ENCODE measurements at places on chromosomes 4 and X. TPM values are rescaled to one million over a fixed set of nuclear protein-coding genes. Genes with fewer than 3 reads are reported as not detected.

DNA sequence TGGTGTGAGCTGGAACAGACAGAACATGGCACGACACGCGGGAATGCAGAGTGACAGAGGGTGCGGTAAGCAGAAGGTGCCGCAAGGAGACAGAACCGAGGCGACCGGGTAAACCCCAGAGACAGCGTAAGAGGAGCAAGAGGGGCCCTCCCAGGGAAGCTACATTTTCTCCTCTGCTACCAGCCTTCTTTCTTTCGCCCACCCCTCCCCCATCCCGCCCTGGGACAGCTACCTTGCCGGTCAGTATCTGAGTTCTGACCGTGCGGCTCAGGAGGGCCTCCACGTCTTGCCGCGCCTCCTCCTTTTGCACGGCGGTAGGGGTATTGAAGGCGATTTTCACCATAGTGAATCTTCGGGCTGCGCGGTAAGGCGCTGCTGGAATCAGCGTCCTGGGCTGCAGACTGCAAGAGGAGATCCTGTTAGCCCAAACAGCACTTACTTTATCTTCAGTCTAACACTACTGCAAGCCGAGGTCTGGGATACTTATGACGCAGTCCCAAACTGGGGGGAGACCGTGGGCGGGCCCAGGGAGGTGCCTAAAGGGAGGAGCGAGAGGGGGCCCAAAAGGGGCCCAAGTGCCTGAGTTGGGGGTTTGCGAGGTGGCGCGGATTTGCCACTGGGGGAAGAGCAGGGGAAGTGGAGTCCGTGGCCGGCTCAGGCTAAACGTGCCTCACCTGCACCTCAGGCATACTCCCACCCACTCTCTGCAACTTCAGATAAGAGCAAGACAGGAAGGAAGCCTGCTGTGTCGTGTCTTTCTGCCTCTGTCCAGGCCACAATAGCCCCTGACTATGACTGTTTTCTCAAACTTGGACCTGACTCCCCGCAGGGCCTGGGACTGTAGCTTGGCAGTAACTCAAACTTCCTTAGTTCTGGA lies at the start of gene ITM2A:
Gene ITM2A (minus strand): TSS at position 462 of the 877 bp plus-strand sequence. CDS start 119 bp downstream, at position 343.
- H3K4me3 ChIP-seq, result no peak within 1 kb of the TSS
- H3K36me3 ChIP-seq, result no peaks in the 10 kb centered on the region
- H3K27me3 ChIP-seq, result no peaks in the 10 kb centered on the region

GRCh38 chr4:74768857-74769525 lies 25.3 kb downstream of the BTC start:
- DNase-seq, result no peak
- no peak overlapping the region for H3K4me3 ChIP-seq
- no peaks in the 10 kb centered on the region for H3K27me3 ChIP-seq

DNA sequence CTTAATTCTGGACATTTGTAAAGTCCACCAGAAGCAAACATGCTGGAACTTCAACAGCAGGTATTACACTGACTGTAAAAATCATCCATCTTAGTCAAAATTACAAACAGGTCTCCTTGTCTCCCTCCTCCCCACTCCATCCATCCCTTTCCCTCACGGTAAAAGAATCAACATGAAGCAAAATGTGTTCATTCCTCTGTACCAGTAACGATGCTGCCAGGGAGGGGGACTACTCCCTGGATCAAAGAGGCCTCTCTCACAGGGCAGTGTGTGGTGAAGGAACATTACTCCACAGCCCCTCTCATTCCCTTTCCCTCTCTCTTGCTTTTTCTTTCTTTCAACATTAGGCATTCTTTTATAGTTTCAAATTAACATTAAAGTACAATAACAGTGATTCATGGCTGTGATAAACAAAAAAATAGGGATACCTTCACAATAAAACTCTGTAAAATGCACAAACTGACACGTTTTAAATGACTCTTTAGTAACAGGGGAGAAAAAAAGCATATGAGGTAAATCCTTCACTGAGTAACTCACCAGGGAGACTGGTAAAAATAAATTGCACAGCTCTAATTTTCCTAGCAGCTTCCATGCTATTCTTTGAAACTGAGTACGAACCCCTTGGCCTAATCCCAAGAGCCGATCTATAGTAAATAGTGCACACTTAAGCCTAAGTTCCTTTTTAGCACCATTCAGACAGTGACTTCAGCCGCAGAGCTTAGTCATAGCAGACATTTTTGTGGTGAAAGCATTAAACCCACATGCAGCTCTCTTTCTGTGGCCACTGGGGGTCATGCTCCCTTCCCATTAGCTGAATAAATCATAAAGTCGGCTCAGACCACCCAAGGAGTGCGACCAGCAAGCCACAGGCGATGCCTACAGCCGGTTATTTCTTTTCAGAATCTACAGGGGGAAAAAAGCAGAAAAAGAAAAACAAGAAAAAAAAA lies 215.6 kb upstream of the GYPA start:
- peaks cover 75% of the 10 kb centered on the region for H3K27me3 ChIP-seq
- no peak overlapping the region for H3K4me3 ChIP-seq
- H3K27ac ChIP-seq, result no peak overlapping the region
- H3K36me3 ChIP-seq, result no peaks in the 10 kb centered on the region
- H3K4me1 ChIP-seq, result peaks cover 6% of the 10 kb centered on the region

DNA sequence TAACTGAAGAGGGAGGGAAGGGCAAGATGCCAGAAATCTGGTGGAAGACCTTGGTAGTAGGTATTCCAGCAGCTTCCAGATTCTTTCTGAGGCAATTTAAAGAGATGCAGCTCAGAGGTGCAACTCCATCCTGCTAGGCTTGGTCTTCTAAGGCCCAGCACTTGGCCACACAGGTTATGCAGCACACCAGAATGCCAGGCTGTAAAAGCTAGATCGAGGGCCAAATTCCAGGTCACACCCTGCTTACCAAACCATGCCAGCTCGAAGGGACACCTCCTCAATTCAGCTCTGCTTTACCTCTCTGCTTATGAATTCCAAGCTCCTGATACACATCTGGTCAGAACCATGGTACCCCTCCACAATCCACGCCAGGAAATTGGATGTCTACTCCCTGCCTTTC lies 19.8 kb upstream of the ATXN3L start:
- H3K4me1 ChIP-seq, result peaks cover 3% of the 10 kb centered on the region
- no peak overlapping the region for H3K27ac ChIP-seq
- no peaks in the 10 kb centered on the region for H3K36me3 ChIP-seq
- no peaks in the 10 kb centered on the region for H3K27me3 ChIP-seq
- no peak overlapping the region for H3K4me3 ChIP-seq
- no peak for DNase-seq

- no peak overlapping the region for H3K4me3 ChIP-seq
- no peak overlapping the region for H3K27ac ChIP-seq
- no peaks in the 10 kb centered on the region for H3K4me1 ChIP-seq
- DNase-seq, result no peak
- H3K36me3 ChIP-seq, result no peaks in the 10 kb centered on the region
Measured at GRCh38 chrX:121958886-121959285, 911.5 kb downstream of the GLUD2 start.

DNA sequence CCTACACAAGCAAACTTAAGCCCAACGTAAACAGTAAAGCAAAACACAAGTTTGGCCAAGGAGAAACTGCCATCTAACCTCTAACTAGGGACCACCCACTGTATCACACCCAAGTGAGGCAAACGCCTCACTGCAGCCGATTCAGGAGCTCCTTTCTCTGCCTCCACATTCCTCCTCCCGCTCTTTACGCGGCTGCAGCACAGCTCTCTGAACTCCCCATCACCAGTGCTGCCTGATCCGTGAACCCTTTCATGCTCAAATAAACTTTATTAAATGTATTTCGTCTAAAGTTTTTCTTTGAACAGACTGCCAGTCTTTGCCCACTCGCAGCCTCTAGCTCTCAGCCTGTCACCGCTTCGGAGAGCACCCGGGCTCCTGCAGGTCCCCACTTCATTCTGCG lies 6.5 kb downstream of the PNMA6E start:
- no peaks in the 10 kb centered on the region for H3K36me3 ChIP-seq
- H3K4me3 ChIP-seq, result no peak overlapping the region
- H3K4me1 ChIP-seq, result no peaks in the 10 kb centered on the region
- H3K27ac ChIP-seq, result no peak overlapping the region

Gene SLC6A14
- not detected for total RNA-seq

All from osteoblast (primary cell).